ENCODE measurements at places on chromosomes 12 and 14.
A peak's percentile ranks its signal among the peaks of the same experiment; 100 is the strongest.

GRCh38 chr14:51401272-51401671 is 161.2 kb downstream of the TMX1 start:
- no peak for DNase-seq

DNA sequence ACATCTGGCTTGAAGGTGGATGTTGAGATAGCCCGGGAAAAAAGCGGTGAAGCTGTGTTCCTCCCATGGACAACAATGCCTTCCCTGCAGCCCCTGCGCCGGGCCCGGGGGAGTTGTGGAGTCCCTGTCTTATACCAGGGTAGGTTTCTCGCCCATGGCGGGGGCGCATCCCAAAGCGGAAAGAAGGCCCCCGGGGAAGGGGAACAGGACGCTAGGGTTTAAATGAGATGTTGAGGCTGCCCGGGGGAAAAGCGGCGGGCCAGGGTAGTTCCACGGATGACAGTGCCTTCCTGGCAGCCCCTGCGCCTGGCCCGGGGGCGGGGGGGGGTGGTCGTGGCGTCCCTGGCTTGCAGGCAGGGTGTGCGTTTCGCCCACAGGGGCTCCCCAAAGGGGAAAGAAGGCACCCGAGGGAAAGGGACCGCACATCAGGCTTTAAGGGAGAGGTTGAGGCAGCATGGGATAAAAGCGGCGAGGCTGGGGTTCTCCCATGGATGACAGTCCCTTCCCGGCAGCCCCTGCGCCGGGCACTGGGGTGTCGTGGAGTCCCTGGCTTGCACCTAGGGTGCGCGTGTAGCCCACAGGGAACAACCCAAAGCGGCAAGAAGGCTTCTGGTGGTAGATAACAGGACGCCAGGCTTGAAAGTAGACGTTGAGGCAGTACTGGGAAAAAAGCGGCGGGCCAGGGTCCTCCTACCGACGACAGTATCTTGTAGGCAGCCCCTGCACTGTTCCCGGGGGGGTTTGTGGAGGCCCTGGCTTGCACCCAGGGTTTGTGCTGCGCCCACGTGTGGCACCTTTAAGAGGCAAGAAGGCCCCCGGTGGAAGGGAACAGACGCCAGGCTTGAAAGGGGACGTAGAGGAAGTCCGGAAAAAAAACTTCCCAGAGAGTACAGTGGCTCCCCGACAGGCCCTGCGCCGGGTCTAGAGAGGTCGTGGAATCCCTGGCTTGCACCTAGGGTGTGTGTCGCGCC is 160.8 kb upstream of the ALG10B start:
- DNase-seq: no peak

DNA sequence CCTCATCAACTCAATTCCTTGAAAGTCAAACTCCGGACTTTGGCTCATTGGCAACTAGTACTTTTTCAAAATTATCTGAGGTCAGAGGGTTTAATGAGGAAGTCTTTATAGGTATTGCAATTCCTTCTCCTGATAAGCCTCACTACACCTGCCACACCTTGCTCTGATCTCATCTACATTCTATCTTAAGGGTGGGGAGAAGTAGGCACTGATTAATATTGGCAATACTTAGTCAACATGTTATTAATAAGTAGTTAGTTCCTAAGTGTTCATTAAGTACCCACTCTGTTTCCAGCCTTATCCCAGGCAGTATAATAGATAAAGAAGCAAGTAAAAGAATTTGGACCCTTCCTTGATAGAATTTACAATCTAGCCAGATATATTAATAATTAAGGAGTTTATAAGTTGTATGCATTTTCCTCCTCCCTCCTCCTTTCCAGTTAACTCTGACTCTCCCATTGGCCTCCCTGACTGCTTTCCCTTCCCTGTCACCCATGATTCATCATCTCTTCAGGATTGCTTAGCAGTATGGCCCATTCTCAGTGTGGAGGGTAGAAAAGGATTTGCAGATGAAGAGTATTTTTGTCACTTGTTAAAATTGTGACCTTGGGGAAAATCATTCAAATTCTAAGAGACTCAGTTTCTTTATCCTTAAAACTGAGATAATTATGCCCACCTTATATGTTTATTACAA is 231.0 kb upstream of the ATP2B1 start:
- no peak for DNase-seq

DNA sequence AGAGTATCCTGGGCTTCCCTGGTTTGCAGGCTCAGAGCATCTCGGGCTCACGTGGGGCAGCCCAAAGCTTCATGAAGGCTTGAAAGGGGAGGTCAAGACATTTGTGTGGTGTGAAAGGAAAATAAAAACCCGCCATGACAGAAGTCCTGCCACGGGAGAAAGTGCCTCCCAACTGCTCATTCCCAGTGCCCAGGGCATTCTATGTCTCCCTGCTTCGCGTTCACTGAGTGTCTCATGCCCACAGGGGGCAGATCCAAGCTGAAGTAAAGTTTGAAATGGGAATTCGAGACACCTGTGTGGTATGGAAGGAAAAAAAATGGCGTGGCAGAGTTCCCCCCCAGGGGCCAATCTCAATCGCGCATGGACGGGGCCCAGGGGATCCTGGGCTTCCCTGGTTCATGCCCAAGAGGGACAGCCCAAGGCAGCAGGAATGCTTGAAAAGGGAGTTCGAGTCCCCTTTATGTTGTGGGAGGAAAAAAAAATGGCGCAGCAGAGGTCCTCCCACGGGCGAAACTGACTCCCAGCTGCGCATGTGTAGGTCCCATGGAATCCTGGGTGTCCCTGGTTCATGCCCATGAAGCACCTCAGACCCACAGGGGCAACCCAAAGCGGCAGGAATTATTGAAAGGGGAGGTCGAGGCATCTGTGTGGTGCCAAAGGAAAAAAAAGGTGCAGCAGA is 576.7 kb downstream of the ALG10 start:
- no peak for DNase-seq

DNA sequence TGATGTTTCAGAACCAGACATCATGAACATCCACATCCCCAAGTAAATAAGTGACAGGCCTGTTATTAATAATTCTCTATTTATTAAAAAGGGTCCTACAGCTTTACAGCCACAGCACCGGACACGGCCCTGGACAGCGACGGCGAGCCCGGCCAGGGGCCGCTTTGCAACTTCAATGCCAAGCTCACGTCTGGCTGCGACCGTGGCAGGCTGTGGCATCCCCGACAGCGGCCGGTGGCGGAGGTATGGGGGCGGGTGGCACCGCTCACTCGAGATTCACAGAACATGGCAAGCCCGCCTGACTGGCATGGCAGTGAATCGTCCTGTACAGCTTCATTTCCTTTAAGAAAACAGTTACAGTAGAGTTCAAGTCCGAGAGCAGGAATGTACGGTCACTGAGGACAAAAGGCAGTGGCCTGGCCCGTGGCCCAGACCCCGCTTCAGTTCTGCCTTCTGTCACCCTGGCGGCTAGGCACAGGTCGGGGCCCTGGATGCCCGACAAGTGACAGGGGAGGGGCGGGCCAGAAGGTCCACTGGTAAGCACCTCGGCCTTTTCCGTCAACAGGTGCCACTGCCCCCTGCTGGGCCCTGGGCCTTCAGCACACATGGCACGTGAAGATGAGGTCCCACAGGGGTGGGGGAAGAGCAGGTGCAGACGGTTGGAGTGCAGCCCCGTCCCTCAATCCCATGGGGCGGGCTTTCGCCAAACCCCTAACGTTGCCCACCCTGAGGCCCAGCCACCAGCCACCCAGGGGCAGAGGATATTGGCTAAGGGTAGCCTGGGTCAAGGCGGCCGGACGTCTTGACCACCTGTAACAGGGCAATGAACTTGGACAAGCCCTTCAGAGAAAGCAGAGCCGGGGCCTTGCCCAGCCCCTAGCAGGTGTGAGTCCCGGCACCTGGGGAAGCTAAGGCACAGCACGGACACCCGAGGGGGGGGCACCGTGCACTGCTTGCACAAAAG is 30.3 kb downstream of the HIP1R start:
- DNase-seq: no peak

DNA sequence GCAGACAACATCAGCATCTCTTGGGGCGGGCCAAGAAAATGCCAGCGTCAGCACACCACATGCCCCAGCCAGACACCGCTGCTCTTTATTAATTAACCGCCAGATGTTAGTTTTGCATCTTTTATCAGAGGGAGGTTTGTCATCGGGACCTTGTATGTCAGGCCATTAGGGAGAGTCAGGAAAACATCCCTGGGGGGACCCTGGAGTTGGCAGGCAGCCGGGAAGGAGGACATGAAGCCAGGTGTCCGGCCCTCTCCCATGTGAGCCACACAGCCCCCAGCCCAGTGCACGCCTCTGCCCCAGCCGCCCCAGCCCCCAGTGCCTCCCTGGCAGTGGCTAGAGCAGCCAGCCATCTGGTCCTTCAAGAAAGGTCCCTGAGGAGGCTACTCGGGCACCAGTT is 56.9 kb upstream of the FAM222A start:
- no peak for DNase-seq

DNA sequence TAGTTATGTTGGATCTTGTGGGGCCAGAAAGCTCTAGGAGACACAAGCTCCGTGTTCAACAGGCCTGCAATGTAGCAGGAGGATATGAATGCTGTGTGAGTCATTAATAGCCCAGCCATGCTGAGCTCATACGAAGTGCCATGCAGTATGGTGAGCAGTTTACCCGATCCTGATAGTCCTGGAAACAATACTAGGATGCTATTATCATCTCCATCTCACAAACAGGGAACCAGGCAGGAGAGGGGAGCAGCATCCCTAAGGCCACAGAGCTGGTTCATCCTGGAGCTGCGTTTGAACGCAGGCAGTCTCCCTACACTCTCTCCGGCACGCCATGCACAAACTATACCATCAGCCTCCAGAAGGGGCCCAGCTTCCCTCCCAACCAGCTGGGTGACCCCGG is 20.5 kb downstream of the TTC7B start:
- DNase-seq: peak; percentile 83

DNA sequence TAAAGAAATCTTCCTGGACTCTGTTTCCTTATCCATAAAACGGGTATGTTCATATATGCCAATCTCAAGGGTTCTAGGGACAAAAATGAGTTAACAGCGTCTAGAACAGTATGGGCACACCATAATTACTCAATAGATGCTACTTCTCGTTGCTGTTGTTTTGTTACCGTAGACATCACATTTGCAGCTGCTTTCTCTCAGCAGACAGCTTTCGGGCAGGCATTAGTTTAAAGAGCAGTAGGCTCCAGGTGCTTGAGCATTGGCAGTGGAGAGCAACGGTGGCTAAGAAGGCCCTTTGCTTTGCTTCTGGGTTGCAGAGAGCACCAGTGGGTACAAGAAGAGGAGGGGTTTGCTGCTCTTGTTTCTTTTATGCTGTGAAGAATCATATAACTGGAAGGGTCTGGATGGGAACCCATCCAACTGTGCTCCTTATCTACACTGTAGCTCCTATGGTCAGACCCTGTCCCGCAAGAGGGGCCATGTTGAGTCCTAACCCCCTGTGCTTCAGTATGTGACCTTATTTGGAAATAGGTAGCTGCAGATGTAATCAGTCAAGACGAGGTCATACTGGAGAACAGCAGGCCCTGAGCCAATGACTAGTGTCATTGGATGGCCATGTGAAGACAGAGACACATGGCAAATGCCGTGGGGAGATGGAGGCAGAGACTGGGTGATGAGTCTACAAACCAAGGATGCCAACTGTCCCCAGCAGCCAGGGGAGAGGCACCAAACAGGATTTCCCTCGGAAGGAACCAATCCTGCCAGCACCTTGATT is 120.0 kb downstream of the RBM19 start:
- peak; percentile 16 for DNase-seq

- no peak for DNase-seq
Observed at GRCh38 chr12:117100851-117101673, 1.8 kb upstream of the TESC start.

- DNase-seq: no peak
Observed at GRCh38 chr12:82406651-82407050, 48.3 kb downstream of the METTL25 start.

GRCh38 chr14:44981198-44981597 is 19.2 kb downstream of the TOGARAM1 start:
- no peak for DNase-seq

DNA sequence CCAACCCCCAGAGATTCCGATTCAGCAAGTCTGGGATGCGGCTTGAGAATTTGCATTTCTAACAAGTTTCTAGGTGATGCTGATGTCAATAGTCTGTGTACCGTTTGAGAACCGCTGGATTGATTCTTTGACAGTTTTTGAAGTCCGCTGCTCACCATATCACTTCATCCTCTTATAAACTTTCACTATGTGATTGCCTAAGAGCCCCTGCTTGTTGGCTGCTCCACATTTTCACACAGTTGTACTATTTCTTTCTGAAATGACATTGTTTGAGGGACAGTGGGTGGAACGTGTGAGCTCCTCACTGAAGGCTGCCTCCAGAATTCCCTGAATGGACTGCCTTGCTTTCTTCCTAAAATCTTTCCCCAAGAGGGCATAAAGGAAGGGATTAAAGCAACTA is 7.7 kb downstream of the C3AR1 start:
- DNase-seq: no peak

- no peak for DNase-seq
Observed at GRCh38 chr12:6206327-6206726, 6.1 kb downstream of the CD9 start.

- no peak for DNase-seq
Observed at GRCh38 chr12:71760471-71760870, 5.8 kb downstream of the RAB21 start.

DNA sequence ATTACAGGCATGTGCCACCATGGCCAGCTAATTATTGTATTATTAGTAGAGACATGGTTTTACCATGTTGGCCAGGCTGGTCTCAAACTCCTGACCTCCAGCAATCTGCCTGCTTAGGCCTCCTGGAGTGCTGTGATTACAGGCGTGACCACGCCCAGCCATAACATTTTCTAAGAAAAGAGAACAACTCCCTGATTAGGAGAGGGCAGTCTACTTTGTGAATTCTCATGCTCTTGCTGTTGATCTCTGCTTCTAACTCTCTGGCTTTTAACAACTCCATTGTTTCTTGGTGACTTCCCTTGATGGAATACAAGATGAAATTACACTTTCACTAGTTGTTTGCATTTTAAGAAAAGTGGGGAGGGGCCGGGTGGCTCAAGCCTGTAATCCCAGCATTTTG is 33.6 kb downstream of the SSH1 start:
- DNase-seq: no peak

GRCh38 chr14:106055289-106055688 is 528.9 kb downstream of the TMEM121 start:
- DNase-seq: no peak

DNA sequence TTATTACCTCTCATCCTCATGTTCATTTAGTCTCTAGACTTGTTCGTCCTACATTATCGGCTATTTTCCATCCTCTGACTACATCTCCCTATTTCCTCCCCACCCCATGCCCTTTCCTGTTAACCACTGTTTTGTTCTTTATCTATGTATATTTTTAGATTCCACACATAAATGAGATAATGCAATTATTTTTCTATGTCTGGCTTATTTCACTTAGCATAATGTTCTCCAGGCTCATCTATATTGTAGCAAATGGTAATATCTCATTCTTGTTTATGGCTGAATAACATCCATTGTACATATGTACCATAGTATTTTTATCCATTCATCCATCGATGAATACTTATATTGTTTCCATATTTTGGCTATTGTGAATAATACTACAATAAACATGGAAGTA is 84.6 kb upstream of the PTPRR start:
- DNase-seq: no peak

- no peak for DNase-seq
Observed at GRCh38 chr14:99120526-99121318, 151.3 kb downstream of the BCL11B start.
